ENCODE measurements at places on chromosomes 3 and 15.

GRCh38 chr3:173588556-173588955 is 191.0 kb downstream of the NLGN1 start:
- no peak for DNase-seq

GRCh38 chr15:95442107-95442719 is 888.3 kb upstream of the NR2F2 start:
- DNase-seq = no peak

DNA sequence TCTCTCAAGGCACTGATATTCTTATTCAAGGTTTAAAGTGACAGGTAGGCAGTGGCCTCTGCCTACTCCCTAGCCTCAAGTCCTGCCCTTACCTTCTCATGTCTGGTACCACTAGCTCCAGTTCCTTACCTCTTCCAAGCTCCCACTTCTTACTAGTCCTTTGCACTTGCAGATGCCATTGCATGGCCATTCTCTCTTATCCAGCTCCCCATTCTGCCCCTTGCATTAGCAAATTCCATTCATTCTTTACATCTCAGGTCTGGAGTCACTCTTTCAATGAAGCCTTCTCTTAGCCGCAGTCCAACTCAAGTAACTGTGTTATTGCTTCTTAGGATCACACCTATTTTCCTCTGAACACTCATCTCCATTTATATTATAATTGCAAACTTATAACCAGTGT is 807.1 kb downstream of the EDEM1 start:
- DNase-seq = no peak

GRCh38 chr15:70111203-70112073 is 13.7 kb upstream of the TLE3 start:
- DNase-seq = no peak

- DNase-seq = no peak
These were observed 3.8 kb upstream of the LIPC start for GRCh38 chr15:58427987-58428386.

- DNase-seq = no peak
These were observed 29.8 kb downstream of the SPICE1 start for GRCh38 chr3:113485161-113485609.

DNA sequence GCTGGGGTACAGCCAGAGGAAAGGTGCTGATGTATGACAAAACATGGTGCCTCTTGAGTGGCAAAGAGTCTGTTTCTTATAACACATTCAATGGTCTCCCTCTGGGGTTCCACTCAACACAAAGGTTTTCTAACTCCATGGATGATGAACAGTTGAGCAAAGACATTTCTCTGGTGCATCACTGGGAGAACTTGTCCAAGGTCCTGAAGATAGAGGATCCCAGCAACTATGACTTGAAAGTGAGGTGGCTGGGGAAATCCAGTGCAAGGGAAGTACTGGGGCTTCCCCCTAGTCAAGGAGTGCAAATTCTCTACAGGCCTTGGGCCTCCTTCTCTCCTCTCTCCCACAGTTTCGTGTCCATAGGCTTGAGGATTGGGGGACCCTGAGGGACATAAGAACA is 431.1 kb downstream of the WDR72 start:
- no peak for DNase-seq

GRCh38 chr3:128997486-128998133 is 3.5 kb upstream of the EFCC1 start:
- DNase-seq = no peak

- no peak for DNase-seq
These were observed 28.4 kb downstream of the IRAK2 start for GRCh38 chr3:10192953-10193691.

DNA sequence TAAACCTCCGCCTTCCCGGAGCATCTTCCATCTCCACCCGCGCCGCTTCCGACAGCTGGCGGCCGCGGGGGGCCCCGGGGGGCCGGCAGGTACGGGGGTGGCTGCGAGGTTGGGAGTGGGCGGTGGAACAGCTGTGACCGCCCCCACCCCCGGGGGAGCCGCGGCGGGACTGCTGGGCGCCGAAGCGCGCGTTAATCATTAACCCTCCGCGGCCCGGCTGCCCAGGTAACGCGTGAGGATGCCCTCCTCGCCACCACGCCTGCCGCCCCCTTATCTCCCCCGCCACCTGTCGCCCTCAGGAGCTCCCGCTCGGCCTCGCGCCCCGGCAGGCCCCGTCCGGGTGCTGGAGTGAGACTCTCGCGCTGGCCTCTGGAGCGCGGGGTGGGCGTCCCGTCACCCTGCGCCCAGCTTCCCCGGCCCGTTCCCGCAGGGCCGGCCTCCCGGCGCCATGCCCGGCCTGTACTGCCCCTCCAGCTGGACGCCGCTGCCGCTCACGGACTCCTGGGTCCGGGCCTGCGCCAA is 757 bp downstream of the VWA5B2 start:
- no peak for DNase-seq

- no peak for DNase-seq
These were observed 518.9 kb downstream of the NR2F2 start for GRCh38 chr15:96849271-96849900.

DNA sequence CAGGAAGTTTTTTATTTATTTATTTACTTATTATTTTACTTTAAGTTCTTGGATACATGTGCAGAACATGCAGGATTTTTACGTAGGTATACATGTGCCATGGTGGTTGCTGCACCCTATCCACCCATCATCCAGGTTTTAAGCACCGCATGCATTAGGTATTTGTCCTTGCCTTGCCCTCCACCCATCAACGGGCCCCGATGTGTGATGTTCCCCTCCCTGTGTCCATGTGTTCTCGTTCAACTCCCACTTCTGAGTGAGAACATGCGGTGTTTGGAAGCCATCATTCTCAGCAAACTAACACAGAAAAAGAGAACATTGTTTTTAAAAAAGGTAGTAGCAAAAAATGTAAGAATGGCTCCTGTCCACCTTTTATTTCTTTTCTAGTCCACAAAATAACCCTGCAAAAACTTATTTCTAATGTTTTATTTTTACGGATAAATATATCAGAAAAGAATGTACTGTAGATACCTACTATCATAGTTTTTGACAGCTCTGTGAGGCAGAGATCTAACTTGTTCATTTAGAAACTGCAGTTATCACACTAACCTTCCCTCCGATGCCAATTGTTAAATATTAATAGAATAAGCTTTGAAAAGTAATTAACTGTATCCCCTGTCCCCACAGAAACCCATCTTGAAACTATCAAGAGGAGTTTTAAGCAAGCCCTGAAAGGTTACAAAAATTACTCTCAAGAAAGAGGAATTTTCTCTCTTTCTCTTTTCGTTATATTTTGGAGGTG is 189.2 kb downstream of the LPP start:
- DNase-seq = no peak

- DNase-seq = no peak
These were observed 4.7 kb downstream of the LMAN1L start for GRCh38 chr15:74817370-74817737.

DNA sequence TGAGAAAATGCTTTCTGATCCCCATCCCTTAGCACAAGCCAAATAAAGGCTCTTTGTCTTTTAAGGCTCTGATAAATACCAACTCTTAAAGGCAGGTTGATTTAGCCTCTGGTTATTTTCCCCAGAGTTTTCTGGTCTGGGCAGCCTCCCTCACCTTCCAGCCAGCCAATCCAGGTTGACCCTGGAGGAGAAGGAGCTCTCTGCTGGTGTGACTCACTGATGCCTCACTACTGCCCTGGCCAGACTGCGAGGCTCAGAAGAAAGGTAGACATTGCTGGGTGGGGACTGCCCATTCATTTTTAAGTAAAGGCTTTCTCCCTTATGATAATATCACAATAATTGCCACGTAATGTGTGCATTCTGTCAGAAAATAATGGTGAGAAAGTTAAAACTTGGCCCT is 37.1 kb downstream of the SLCO3A1 start:
- DNase-seq = no peak

- no peak for DNase-seq
These were observed 22.0 kb upstream of the ZCWPW2 start for GRCh38 chr3:28326458-28326926.

DNA sequence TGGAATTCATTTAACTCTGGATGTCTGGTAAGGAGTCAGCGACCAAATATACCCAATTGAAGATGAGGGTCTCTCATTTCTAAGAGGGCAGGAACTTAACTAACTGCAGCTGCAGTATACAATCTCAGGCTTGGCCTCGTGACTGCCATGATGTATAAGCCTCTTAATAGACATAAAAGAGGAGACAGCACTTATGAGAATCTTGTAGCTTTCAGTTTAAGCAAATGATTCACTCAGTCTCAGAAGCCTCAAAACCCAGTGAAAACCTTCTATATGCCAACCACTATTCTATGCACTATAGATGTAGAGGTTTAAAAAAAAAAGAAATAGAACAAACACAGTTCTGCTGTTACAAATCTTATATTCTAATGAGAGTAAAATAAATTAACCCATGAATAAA is 513.9 kb downstream of the TBL1XR1 start:
- DNase-seq = no peak

DNA sequence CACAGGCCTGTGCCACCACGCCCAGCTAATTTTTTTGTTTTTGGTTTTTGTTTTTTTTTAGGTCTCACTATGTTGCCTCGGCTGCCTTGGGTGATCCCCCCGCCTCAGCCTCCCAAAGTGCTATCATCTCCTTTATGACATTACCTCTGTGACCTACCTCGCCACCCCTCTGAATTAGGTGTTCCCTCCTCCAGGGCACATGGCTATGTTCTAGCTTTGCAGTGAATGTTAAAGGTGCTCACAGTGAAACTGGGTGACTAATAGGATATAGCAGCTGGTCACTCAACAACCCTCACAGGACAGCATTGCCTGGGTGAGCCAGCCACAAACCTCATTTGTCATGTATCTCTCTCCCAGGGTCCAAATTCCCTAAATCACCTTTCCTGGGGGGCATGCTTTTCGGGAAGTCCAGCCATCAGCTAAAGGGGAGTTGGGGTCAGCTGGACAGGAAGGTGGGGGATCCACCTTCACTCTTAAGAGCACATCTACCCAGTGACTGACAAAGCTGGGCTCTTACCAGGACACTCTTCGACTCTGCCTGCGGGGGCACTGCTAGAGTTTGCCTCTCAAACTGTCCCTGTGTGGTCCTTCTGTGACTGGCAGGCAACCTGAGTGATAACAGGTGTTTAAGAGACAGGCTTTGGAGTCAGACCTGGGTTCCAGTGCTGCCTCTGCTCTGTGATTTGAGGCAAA is 1.6 kb upstream of the TTLL3 start:
- no peak for DNase-seq

- no peak for DNase-seq
These were observed 598 bp upstream of the GMNC start for GRCh38 chr3:190863119-190863465.

DNA sequence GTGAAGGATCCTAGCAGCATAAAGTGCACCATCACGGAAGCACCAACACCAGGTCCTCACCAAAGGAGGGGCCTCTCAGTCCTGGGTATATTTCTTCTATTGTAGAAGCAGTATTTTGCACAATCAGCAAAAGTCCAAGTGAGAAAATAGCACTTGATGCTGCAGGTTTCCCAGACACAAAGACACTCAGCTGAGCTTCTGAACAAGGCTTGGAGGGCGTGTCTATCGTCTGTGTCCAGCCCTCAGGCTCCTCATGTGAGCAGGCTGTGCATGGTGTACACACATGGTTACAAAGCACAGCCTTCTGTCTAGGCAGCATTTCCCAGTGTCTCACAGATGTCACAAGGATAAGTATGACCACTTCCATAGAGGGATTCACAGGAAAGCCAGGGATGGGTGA is 98.3 kb upstream of the SPATA12 start:
- DNase-seq = no peak

DNA sequence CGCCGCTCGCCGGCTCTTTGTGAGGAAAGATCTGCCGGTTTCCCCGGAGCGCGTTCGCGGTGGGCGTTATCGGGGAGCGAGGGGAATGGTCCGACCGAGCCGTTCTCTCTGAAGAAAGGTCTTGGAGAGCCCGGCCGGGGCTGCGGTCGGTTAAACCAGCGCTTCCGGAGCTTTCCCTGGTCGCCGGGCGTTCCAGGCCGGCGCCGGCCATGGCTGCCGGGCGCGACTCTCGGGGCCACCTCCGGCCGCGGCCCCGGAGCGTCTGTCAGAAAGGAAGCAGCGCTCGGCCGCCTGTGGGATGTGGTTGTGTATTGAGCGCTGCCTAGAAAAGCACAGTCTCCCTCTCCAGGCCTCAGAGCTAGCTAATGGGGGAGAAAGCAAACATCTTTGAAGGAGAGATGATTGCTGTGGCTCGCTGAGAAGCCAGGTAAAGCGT is 731 bp downstream of the FYTTD1 start:
- peak; percentile 13 for DNase-seq

- no peak for DNase-seq
These were observed 104.4 kb upstream of the GOLGA6L6 start for GRCh38 chr15:20645956-20646355.

DNA sequence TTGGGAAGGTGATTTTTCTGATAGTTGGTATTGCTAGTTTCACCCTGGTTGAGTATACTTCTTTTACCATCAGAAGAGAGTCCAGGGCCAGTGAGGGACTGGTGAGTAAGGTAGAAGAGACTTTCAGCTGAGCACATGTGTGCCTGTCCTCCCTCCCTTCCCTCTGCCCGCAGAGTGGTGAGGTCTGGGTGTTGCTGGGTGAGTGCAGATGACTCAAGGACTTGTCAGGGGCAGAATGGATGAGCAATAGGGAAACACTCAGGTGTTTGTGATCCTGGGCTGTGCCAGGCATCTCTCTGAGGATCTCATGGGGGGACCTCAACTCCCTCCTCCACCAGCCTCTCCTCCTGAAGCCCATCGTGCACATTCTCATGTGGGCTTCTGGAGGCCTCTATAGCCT is 76.0 kb upstream of the GSK3B start:
- no peak for DNase-seq

GRCh38 chr3:168096210-168096652 is 507 bp upstream of the GOLIM4 start:
- DNase-seq = no peak

DNA sequence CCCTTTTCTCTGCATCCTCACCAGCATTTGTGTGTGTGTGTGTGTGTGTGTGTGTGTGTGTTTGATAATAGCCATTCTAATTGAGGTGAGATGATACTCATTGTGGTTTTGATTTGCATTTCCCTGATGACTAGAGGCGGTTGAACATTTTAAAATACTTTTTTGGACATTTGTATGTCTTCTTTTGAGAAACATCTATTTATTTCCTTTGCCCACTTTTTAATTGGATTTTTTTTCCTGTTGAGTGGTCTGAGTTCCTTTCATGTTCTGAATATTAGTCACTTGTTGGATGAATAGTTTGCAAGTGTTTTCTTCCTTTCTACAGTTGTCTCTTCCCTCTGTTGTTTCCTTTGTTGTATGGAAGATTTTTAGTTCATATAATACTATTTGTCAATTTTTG is 54.3 kb upstream of the THSD4 start:
- DNase-seq = no peak

- DNase-seq = no peak
These were observed 90.5 kb downstream of the AQP9 start for GRCh38 chr15:58228718-58229117.
